Activated CD8-positive, alpha-beta memory T cell treated with anti-CD3 and anti-CD28 coated beads, Interleukin-2, amount 50 U/mL, for 4 hours (primary cell): ENCODE measurements at places on chromosomes 7 and 10.

GRCh38 chr10:84908491-84908890 is 580.1 kb downstream of the CCSER2 start:
- no peak for DNase-seq

- no peak for DNase-seq
These were observed 108.4 kb upstream of the PDLIM1 start for GRCh38 chr10:95399183-95399582.

GRCh38 chr10:122441961-122442360 is 12.5 kb upstream of the ARMS2 start:
- no peak for DNase-seq

GRCh38 chr7:65387891-65388290 is 14.2 kb downstream of the ZNF92 start:
- no peak for DNase-seq

- no peak for DNase-seq
These were observed 102.0 kb downstream of the SFMBT2 start for GRCh38 chr10:7308826-7309225.

DNA sequence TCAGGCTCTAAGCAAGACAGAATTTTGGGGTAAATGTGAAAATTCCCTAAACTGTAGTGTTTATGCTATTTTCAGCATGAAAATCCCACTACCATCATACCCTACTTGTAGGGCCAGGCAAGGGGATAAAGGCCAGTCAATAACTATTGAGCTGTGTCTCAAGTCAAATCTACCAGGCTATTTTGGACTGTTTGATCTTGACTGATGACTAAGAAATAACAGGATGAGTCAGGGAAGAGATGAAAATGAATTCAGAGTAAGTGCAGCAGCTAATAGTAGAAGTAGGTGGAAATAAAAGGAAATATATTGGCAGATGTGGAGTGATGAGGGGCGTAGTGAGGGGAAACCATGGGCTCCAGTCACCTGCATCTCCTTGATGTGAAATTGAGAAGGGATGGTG is 225.8 kb upstream of the PHYHIPL start:
- no peak for DNase-seq

GRCh38 chr7:121913947-121914675 is 41.1 kb downstream of the PTPRZ1 start:
- no peak for DNase-seq

- DNase-seq: no peak
These were observed 54.3 kb downstream of the ERCC6 start for GRCh38 chr10:49484486-49485235.

DNA sequence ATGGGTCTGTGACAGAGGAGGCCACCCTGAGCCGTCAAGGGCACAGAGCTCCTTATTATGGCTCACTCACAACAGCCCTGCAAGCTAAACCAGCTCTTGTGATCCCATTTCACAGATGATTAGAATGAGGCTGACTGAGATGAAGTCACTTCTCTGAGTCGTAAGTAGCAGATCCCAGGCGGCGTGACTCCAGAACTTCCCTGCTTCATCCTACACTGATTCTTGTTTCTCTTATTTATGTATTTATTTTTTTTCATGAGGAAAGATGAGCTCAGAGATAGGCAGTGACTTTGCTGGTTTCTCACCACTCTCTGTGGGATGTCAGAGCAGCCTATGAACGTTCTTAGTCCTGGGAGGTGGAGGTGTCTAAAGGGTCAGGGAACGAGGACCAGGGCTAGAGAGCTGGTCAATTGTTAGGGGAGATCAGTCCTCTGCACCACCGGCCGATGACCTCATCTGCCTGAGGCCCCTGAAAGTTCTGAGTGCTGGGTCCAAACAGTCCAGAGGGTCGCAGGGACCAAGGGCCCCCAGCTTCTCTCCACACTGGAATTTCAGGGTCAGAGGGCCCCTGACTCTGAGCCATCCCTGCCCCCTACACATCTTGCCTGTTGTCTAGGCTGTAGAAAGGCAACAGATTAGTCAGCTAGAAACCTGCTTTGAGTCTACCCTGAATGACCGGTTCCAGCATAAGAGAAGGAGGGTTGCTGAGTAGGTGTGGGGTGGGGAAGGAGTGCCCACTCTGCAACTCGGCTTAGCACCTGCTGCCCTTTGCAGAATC is 17.9 kb downstream of the CLRN3 start:
- no peak for DNase-seq

DNA sequence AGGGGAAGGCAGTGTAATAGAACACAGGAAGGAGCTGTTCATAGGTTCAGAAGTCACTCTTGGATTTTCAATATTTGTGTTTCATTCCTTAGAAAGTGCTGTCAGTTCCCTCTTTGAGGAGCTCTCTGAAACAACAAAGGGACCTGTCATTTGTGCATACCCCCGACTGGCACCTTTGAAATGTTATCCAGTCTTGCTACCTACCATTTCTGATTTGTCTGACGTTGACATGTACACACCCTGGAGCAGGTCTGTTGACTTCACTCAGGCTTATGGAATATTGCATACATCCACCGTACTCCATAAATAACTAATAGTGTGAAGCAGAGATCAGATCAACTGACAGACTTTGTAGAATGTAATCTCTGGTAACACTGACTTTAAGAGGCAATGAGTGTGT is 189.8 kb downstream of the DPP6 start:
- no peak for DNase-seq

DNA sequence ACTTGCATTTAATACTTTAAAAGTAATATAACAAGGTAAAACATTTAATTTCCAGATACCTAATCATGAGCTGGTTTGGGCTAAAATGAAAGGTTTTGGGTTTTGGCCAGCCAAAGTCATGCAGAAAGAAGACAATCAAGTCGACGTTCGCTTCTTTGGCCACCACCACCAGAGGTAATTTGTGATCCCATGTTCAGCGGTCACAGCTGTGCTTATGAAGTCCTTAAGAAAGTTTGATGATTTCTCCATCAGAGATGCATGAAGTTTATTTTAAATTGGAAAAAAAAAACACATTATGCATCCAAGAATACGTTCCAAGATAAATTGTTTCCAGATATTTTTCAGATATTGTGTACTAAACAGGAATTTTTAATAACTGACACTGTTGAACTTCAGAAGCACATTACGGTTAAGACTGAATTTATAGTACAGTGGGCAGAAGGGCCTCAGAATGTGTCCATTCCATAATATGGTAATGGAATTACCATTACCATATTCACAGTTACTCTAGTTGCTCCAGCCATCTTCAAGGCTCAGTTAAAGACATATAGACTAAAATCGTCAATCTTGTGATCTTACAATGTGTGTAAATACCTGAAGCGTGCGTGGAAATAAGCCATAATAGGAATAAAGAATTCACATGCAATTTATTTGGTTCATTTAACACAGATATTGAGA is 106.8 kb downstream of the ZMYND11 start:
- no peak for DNase-seq

DNA sequence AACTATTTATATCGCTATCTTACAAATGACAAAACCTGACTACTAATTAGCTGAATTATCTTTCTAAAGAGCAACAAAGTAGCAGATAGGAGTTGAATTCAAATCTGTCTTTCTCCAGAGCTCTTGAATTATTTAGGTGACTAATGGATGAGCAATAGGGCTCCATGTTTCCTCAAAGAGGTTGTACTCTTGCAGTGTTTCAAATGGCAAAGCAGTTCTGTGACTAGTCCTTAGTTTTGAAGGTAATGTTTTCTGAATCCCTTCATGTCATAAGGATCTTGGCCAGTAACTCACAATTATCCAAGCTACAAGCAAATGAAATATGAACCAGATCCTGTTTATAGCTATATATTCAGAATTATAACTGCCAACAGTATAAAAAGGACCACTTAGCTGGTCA is 999.7 kb downstream of the NRG3 start:
- no peak for DNase-seq

DNA sequence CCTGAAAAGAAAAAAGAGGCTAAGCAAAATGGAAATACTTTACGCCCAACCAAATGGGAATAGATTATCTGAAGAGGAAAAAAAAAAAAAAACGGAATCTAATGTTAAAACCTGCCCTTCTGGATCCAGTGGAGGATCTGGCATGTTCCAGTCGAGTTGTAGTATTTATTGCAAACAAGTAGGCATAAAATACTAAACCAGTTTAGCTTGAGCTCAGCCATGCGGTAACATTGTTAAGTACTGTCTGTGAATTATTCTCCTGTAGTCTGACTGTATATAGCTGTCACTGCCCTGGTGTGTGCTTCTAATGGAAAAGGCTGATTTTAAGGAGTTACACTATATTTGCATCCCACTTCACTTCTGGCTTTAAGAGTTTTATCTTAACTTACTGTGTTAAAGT is 40.3 kb downstream of the CELF2 start:
- no peak for DNase-seq

DNA sequence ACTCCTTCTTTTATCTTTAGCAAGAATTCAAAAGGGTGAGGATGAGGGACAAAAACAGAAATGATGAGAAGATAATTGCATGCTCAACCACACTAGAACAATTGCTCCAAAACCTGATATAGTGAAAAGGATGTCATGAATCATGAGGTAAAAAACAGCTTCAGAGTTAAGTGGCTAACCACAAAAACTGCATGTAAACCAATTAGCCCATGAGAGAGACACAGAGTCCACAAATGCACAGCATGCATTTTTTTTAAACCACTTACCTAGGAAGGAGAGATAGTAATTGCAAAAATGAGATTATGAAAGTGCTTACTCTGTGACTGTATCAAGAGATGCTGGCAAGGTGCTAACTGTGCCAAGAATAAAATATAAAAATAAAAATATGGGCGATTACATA is 132.9 kb downstream of the MBL2 start:
- no peak for DNase-seq

- DNase-seq: no peak
These were observed 7.0 kb downstream of the ANXA7 start for GRCh38 chr10:73406846-73407245.

DNA sequence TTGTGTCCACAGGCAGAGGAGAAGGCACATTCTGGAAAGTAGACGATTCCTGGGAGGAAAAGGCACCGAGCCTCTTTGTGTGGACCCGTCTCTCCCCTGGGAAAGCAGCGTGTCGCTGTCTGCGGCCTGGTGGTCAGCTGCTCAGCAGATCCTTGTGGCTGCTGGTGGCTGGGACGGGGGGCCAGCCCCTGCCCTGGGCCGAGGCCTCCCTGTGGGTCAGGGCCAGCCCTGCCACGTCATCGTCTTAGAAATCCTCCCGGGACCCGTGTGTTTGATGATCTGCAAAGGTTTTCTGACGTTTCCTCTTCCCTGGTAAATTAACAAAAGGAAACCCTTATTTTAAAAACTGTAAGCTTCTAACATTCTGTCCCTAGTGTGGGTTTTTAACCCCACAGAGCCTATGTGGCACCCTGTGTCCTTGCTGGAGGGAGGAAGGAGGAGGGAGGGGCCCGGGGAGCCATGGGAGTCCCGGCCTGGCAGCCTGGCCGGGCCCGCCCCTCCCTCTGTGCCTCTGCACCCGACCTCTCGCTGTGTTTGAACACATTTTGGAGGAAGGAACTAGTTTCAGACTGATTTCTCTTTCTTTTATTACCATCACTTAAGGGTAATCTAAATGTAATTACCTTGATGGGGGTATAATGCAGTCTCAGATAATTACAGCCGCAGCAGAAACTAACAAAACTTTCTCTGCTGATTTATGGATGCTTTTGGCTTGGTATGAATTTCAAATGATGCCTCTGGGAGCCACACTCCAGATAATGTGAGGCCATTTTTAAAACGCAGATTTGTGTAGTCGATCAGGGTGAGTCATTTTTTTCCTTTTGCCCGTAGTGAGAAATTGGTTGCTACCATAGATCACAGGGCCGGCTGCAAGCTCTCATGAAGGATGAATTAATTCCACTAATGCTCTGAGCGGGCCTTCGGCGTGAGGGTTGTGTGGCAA is 85.5 kb downstream of the NKX6-2 start:
- DNase-seq: no peak

DNA sequence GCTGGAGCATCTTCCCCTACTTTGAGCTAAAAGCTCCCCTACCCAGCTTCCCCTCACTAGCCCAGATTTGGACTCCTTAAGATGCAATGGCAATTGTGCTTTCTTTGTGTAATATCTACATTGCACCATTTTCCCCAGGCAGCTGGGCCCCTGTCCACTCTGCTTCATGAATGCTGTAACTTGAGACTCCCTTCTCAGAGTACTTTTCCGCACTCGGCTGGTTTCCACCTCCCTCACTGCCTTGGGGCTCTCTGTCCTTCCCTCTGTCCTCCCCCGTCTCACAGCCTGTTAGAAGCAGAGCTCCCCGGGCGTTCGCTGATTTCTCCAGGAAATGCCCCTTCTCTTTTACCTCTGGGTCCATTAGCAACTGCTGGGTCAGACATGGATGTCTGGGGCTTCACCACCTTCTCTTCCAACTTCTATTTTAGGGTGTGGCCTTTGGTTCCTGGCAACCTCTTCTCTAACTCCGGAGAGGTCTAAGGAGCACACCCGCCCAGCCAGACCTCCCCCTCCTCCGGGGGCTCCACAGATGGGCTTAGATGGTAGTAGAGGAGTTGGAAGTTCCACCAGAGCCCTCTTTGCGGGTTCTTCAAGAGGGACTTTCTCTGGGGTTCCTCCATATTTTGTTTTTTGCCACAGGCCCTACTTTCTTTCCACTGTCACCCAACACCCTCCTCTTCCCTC is 2.9 kb upstream of the TMEM72 start:
- no peak for DNase-seq

DNA sequence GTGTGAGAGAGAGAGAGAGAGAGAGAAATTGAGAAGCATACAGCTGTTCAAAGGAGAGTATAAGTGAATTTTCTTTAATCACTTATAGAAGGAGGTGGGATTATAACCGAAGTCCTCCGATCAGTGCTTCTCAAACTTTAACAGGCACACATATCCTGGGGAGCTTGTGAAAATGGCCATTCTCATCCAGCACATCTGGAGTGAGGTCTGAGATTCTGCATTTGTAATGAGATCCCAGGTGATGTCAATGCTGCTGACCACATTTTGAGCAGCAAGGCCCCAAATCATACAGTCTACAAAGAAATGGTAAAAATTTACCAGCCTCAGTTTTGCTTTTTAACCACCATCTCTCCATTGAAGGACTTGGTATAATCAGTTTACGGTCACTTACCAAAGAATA is 219.0 kb downstream of the PTEN start:
- DNase-seq: no peak

- DNase-seq: no peak
These were observed 275.2 kb downstream of the ZNF248 start for GRCh38 chr10:37582237-37582636.

DNA sequence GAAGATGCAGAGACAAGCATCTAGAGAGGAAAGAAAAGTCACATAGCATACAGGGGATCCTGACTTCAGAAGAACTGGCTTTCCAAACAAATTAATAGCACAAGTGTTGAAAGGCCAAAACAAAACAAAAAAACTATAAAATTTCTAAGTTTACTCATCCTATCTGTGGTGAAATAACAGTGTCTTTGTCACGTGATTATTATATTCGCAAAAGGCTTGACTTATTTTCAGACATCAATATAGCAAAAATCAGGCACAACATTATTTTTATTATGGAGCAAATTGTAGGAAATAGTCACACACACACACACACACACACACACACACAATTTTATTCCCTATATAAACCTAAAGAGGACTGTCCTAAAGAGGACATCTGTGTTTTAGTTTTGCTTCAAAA is 272.3 kb downstream of the CNTNAP2 start:
- DNase-seq: no peak

- no peak for DNase-seq
These were observed 4.8 kb downstream of the INA start for GRCh38 chr10:103281753-103282152.
